Progenitor cell of endocrine pancreas (in vitro differentiated cells): ENCODE measurements at places on chromosomes 2 and 18.

- peak; percentile 39 for DNase-seq
Observed at GRCh38 chr2:203534621-203535077, 452 bp downstream of the RAPH1 start.

DNA sequence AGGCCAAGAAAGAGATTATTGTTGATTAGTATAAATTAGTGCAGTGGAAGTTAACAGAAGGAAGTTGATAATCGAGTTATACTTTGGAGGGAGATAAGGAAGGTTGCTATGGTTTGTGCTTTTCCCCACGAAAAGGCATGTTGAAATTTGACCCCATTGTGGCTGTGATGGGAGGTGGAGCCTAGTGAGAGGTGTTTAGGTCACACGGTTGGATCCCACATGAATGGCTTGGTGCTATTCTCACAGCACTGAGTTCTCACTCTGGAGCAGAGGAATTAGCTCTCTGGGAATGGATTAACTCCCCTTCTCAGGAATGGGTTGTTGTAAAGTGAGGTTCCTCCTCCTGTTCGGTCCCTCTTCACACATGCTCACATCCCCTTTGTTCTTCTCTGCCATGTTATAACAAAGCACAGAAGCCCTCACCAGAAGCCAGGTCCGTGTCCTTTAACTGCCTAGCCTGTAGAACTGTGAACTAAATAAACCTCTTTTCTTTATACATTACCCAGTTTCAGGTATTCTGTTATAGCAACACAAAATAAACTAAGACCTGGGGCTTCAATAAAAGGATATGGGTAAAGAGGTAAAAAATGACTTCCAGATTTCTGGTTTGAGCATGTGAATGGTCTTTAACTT, 21.9 kb downstream of the PIGN start:
- DNase-seq, result no peak

DNA sequence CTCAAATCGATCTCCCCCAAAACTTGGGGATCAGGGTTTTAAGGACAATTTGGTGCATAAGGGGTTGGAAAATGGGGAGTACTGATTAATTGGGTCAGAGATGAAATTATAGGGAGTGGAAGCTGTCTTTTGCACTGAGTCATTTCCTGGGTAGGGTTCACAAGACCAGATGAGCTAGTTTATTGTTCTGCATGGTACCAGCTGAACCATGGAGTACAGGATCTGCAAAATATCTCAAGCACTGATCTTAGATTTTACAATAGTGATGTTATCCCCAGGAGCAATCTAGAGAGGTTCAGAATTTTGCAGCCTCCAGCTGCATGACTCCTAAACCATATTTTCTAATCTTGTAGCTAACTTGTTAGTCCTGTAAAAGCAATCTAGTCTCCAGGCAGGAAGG, 73.1 kb downstream of the CPO start:
- no peak for DNase-seq

DNA sequence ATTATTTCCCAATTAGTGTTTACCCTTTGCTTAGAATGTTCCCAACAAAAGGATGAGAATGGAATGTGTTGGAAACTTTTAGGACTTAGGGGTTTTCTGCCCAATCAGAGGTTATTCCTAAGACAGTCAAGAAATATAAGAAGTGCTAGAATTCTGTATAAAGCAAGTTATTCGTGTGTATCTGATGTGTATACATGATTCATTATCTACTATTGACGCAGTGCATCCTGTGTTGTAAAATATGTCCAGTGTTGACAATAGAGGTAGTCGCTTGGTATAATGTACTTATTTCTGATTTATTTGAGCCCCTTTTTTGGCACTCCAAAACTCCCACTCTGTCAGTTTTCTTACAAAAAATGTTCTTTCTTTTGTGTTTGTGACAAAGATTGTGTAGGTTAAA, 881 bp downstream of the PIKFYVE start:
- no peak for DNase-seq

- no peak for DNase-seq
Observed at GRCh38 chr18:25724121-25724520, 366.3 kb downstream of the SS18 start.

DNA sequence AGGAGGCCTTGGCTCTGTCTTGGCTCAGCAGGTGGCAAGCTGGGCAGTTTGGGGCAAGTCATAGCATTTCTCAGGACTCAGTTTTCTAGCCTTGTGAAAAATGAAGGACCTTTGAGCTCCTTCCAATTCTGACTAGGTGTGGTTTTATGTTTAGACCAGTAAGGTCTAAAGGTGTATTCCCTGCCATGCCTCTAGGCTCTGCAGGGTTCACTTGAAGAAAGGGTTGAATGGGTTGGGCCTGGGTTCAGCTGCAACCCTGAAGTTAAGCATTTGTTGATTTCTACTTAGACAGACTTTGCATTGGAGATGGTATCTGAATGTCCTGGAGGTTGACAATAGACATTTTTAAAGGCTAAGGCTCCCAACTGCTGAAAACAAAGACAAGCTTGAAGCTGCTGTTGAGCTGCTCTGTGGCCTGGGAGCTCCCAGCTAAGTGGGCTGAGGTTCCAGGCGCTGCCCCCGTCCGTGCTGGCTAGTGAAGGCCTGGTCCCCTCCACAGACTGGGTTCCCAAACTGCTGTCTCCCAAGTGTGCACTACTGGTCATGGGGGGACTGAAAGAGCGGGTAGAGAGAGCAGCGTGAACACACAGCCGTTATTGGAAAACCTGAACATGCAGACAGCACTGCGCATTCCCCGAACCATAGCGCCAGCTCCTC, 100.7 kb upstream of the SMAD7 start:
- no peak for DNase-seq

GRCh38 chr2:14632133-14632936, at the start of gene LRATD1:
Gene LRATD1, plus strand, starts transcription at chr2:14632717. Its CDS starts 1,263 bp downstream, at chr2:14633980.
- DNase-seq, result peak; percentile 93

DNA sequence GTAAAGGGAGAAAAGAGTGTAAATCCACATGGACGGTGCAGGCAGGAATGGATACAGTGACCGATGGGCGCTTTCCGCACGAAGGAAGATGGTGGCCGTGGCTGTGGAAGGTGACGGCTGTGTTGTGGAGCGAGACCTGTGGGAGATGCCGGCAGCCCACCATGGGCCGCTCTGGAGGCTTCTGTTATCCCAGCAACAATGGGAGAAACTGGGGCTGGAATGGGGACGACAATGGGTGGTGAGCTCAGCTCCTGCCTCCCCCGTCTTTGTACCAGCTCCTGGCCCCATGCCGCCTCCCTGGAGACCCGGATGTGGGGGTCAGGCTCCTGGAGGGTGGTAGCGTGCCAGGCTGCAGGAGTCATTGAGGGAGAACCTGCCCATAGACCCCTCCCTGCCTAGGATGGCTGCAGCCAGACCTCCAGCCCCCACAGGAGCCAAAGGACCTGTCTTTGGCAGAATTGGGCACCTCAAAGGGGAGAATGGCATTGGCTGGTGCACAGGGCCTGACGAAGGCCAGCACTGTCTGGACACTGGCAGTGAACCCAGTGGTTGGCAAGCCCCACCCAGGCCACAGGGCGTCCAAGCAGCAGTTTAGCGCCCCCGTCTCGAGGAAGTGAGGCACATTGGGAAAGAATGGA, 72.6 kb downstream of the SLC66A2 start:
- no peak for DNase-seq

GRCh38 chr18:26708806-26709716, 156.4 kb downstream of the AQP4 start:
- no peak for DNase-seq

DNA sequence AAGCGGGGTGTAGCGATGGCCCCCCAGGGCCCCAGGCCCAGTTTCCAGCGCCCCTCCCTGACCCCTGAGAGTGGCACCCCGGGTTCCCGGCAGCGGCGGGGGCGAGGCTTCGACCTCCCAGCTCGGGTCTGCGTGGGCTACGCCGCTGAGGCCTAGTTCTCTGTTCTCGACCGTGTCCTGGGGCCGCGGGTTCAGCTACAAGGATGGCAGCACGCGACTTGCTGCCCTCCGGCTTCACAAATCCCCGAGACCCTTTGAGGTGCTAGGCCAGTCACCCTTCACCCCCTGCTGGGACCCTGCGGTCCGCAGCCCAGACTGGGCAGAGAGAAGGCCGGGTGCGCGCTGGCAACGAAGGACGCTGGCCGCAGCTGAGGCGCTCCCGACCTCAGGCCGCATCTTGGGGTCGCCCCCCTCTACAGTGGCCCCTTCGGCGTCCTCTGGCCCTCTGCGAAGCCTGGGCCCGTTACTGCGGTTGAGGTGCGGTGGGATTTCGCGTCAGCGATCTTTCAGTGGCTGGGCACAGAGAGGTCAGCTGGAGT, 1.2 kb downstream of the OTX1 start:
- no peak for DNase-seq

DNA sequence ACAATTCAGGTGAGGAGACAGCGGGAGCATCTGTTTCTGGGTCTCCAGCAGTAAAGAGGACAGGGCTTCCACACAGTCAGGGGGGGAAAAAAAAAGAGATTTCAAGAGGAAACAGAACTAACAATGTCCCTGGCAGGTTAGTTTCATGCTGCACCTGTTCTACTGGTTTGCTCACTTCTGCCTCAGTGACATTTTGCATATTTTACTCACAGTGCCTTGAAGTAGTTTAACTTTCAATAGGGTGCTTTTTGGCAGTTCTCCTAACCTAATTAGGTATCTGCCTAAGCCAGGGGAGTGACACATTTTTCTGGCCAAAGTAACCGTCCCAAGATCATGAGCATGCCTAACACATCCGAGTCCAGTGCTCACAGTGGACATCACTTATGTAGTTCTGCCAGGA, 109.0 kb upstream of the ALK start:
- DNase-seq, result no peak
